ENCODE measurements at places on chromosomes 1 and 21. TPM values are rescaled to one million over a fixed set of nuclear protein-coding genes. Genes with fewer than 3 reads are reported as not detected.

DNA sequence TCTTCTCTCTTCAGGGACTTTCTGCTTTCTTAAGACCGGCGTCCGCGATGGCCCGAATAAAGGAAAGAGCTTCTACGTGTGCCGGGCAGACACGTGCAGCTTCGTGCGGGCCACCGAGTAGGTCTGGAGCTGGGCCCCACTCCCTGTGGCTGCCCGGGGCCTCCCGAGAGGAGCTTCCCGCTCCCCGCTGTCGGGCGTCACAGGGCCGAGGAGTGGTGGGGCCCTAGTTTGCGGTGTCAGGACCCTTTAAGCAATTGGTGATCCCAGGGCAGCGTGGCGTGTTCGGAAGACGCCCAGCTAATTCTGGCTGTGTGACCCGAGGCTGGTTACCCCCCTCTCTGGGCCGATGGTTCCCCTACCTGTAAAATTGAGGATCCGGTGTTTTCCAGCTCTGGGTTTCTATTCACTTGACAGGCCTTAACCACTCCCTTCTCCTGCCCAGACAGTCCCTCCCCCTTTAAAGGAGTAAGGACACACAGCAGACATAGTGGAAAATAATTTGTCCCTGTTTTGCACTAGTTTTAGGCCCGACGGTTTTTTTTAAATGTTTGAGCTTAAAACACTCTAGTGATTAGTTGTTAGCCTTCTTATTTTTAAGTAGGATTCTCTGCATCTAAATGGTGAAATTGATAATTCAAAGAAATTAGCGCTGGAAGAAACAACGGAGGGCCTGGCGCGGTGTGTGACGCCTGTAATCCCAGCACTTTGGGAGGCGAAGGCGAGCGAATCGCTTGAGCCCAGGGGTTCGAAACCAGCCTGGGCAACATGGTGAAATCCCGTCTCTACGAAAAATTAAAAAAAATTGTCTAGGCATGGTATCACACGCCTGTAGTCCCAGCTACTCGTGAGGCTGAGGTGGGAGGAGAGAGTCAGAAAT lies 553 bp downstream of the TTF2 start:
- no peak for DNase-seq

DNA sequence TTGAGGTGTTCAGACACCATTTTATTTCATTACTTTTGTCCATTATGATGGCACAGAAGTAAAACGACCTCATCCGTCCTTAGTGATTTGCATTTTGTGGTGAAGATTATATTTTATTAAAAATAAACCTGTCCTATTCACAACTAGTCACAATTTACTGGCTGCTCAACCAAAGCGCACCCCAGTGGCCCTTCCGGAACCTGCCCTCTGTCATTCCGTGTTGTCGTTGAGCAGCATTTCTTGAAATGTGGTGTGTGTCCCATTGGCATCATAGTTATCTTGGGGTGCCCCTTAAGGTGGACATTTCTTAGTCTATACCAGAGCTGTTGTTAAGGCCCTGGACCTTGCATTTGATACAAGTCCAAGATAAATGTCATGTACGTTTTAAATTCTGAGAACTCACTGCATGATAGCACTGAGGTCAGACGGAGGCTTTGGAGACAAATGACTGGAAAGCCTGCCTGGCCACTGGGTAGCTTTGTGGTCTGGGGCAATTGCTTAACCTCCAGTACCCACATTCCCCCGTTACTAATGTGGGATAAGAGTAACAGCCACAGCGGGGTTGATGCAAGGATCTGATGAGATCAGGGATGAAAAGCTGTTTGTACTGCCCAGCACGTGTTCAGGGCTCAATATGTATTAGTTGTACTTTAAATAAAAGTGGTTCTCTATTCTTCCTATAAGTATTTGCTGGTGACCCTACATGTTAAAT lies 36.2 kb downstream of the BACH1 start:
- no peak for DNase-seq

DNA sequence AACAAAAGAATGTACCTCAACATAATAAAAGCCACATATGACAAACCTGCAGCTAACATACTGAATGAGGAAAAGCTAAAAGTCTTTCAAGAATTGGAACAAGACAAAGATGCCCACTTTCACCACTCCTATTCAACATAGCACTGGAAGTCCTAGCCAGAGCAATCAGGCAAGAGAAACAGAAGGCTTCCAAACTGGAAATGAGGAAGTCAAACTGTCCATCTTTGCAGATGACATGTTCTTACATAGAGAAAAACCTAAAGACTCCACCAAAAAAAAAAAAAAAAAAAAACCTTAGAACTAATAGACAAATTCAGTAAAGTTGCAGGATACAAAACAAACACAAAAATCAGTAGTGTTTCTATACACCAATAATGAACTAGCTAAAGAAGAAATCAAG lies 20.2 kb downstream of the NSL1 start:
- DNase-seq, result no peak

Gene GJA8
- polyA plus RNA-seq, result not detected

DNA sequence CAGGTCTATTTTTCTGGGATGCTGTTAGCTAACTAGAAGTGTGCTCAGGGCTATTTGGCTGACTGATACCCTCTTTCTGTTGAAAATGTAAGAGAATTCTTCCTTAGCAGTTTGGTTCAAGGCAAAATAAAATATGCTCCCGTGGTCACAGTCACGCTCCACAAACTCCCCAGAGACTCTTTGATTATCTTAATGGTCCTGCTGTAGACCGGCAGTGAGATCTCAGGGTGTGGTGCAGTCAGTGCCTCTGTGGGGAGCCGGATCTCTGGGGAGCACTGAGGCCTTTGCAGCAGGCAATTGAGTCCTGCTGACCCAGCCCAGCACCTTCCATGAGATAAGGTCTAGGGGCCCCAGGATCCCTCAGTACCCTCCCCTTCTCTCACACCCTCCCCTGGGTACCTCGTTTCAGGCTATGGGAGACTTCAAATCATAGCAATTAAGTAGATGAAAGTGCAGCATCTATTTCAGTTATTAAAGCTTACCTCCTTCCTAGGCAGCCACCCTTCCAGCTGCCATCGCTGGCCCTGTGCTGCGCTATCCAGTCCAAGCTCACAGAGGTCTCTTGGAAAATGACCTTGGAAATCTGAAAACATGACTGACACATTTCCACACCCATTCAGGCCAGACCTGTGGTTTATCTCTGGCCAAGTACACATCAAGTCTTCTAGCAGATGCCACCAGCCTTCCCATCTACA lies 98.1 kb downstream of the SEC16B start:
- DNase-seq, result no peak

Gene HRNR
- under 0.01 TPM for polyA plus RNA-seq

All from sigmoid colon (tissue), 7 donors.